ENCODE measurements at places on chromosomes 7 and 10.

- DNase-seq: no peak
These were observed 529.4 kb downstream of the SORCS3 start for GRCh38 chr10:105170521-105170920.

DNA sequence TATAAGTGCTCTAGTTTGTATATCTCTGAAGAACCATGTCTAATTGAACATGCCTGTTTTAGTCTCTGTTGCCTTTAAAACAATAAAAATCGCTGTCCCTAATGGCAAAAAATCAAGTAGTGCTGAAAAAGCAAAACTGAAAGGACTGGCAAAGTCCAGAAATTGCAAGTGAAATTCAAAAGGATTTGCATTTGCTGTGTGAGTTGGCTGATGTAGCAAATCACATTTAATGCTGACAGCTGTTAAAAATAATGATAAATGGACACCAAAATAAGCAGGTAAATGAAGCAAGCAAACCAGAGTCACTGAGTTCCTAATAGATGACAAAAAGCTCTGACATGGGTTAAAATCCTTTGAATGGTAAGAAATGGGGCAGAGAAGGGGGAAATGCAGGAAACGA lies 874.1 kb downstream of the GRM8 start:
- no peak for DNase-seq

DNA sequence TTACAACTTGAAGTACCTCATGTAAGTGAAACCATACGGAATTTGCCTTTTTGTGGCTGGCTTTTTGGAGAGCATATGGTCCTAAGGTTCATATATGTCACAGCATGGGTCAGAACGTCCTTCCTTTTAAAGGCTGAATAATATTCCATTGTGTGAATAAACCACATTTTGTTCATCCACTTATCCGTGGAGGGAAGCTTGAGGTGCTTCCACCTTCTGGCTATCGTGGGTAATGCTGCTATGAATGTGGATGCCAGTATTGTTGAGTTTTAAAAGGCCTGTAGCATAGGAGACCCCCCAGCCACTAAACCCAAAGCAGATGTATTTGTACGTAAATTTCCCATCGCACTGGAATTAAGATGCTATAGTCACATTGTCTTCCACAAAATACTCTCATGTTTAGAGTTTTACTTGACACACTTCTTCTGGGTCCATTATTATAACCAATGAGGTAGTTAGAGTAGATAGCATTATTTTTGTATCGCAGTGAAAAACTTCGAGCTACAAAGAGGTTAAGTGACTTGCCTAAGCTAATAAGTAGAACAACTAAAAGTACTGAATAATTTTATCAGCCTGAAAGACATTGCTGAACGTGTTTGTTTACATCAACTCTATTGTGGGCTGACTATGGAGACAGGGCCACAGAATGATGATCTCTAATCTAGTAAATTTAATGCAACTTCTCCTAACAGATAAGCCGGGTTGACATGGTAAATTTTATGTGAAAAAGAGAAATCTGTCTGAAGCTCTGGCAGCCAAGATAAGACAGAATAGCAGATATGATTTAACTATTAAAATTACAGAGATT lies 183.0 kb upstream of the CTBP2 start:
- no peak for DNase-seq

GRCh38 chr7:30717181-30717580 lies 34.8 kb upstream of the INMT start:
- DNase-seq: no peak

DNA sequence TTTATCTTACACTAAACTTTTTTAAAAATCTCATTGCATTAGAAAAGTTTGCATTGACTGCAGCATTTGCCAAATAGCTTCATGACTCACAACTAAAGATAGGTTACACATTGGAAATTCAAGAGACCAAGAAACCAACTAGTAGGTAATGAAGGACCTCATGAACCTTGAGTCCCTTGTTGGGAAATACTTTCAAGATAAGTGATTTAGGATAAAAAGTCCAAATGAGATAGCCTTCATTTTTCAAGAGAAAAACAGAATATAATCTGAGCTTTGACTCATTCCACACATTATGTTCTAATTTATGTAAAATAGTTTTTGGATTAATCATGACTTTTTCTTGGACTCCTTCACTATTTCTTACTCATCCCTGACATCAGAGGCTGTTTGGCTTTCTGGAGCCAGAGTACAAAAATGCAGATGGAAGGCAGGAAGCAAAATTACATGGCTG lies 13.1 kb upstream of the LIPF start:
- DNase-seq: no peak

DNA sequence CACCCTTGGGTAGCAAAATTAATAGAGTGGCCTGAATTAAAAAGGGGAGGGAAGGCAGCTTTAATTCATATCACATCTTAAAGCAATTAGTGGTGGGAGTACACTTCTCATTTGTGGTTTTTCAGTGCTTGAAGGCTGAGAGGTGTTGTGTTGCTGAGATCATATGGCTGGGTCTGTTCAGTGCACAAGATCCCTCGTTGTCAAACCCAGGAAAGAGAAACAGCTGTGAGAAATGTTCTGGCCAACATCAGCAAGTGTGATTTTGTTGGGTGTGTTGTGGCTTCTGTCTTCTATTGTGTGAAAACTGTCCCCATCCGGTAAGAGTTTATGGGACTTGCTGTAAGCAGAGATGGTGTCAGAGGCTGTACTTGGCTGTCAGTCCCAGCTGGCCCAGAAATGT lies 197.9 kb upstream of the BMPER start:
- no peak for DNase-seq

- no peak for DNase-seq
These were observed 347.5 kb downstream of the GPAM start for GRCh38 chr10:111836064-111836463.

GRCh38 chr10:131728286-131729228 lies 172.3 kb upstream of the PPP2R2D start:
- DNase-seq: no peak

Measured in uterus (tissue), 4 donors.